ENCODE measurements at places on chromosomes 12 and 14. TPM values are rescaled to one million over a fixed set of nuclear protein-coding genes. Genes with fewer than 3 reads are reported as not detected.

Gene OAS2
- 4.8 TPM for total RNA-seq

Gene ANG
- 3.7 TPM for total RNA-seq

DNA sequence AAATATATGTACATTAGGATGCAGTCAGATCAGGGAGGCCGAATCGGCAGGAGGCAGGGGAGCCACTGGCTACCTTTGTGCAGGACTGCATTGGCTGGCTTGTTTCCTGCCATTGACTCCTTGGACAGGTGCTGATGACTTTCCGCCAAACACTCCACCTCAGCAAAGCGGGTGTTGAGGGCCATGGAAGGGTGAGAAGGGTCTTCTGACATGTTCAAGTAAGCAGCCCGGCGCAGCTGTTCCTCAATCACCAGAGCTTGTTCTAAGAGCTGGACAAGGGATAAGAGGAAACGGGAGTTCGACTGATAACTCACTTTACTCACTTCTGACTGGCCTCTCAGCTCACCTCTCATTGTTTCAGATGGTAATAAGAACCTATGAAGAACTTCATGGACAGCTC, 4.9 kb upstream of the NOP2 start:
- H3K27ac ChIP-seq: no peak overlapping the region
- peaks cover 9% of the 10 kb centered on the region for H3K4me1 ChIP-seq
- H3K36me3 ChIP-seq: peaks cover 84% of the 10 kb centered on the region
- DNase-seq: no peak

GRCh38 chr14:60553808-60554207, 44.9 kb downstream of the SIX6 start:
- H3K27ac ChIP-seq: no peak overlapping the region
- no peaks in the 10 kb centered on the region for H3K4me1 ChIP-seq
- H3K4me3 ChIP-seq: no peak overlapping the region
- no peak for DNase-seq

- H3K4me1 ChIP-seq: peaks cover 17% of the 10 kb centered on the region
- no peak overlapping the region for H3K27ac ChIP-seq
- H3K4me3 ChIP-seq: no peak overlapping the region
- no peaks in the 10 kb centered on the region for H3K36me3 ChIP-seq
- no peaks in the 10 kb centered on the region for H3K27me3 ChIP-seq
Measured at GRCh38 chr12:28390206-28390605, 199.9 kb downstream of the CCDC91 start.

DNA sequence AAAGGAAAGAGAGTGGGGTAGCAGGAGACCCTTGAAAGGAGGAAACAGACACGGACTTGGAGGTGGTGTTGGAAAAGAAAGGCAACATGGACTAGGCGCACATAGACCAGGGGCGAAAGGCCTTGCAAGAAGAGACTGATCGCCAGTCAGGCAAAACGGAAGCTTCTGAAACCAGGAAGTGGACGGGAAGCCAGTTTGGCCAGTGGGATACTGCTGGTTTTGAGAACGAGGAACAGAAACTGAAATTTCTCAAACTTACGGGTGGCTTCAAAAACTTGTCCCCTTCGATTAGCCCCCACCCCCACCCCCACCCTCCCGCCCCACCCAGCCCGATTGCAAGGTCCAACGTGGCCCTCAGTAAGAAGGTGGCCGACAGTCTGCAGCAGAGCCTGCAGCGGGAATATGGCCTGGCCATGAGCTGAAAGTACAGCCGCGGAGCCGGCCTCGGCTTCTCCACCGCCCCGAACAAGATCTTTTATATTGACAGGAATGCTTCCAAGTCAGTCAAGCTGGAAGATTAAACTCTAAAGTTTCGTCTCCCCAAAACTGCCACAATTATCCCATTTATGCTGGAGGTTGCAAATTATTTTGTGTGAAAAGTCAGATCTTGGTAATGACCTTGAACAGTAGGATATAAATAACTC, 364.7 kb downstream of the BCAT1 start:
- no peak for DNase-seq
- H3K4me3 ChIP-seq: no peak overlapping the region
- no peak overlapping the region for H3K27ac ChIP-seq
- H3K27me3 ChIP-seq: no peaks in the 10 kb centered on the region

- peak overlapping the region; percentile 64 for H3K27ac ChIP-seq
- H3K4me1 ChIP-seq: peaks cover 19% of the 10 kb centered on the region
- H3K36me3 ChIP-seq: no peaks in the 10 kb centered on the region
- H3K4me3 ChIP-seq: no peak overlapping the region
- DNase-seq: no peak
Measured at GRCh38 chr12:21718403-21718802, 56.1 kb downstream of the KCNJ8 start.

- no peak overlapping the region for H3K27ac ChIP-seq
- no peaks in the 10 kb centered on the region for H3K36me3 ChIP-seq
Measured at GRCh38 chr12:125346362-125346761, 281.1 kb downstream of the AACS start.

Gene INHBC
- not detected for total RNA-seq

Gene CACNA1C
- total RNA-seq: 137 TPM

GRCh38 chr12:89243771-89244170, 108.5 kb downstream of the DUSP6 start:
- H3K4me3 ChIP-seq: no peak overlapping the region
- H3K27ac ChIP-seq: no peak overlapping the region
- no peak for DNase-seq
- no peaks in the 10 kb centered on the region for H3K36me3 ChIP-seq
- peaks cover 20% of the 10 kb centered on the region for H3K4me1 ChIP-seq
